ENCODE measurements at places on chromosomes 6 and 20.

DNA sequence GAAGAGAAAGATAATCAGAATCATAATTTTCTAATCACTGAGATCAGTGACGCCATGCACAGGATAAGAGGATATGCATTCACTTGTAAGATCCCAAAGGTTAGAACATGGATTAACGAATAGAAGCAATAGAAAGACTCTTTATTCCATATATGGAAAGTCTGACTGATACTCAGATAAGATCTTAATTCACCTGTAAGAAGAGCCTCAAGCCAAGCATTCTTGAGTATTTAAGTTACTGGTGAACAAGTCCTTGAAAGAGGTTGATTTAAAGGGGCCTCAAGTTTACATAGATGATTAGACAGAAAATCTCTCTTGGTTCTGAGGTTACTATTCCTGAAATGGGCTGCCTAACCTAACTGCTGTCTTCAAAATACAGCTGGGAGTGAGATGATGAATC is 53.8 kb upstream of the MTRF1L start:
- no peak for DNase-seq

DNA sequence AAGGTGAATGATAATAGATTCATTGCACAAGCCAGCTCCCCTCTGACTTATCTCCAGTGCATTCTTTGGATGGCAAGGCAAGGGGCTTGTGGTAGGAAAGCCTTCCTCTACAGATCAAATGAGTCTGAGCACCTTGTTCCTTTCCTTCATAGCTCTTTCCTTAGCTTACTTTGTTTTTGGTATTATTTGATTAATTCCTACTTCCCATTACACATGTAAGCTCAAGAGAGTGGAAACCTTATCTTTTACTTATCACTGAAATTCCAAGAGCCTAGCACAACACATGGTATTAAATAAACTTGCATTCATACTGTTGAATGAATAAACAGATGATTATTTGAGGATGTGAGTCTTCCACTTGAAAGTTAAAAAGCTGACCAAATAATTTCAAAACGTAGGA is 41.7 kb downstream of the FRK start:
- DNase-seq: no peak

GRCh38 chr6:87971605-87972262 is 75.9 kb upstream of the SPACA1 start:
- no peak for DNase-seq

DNA sequence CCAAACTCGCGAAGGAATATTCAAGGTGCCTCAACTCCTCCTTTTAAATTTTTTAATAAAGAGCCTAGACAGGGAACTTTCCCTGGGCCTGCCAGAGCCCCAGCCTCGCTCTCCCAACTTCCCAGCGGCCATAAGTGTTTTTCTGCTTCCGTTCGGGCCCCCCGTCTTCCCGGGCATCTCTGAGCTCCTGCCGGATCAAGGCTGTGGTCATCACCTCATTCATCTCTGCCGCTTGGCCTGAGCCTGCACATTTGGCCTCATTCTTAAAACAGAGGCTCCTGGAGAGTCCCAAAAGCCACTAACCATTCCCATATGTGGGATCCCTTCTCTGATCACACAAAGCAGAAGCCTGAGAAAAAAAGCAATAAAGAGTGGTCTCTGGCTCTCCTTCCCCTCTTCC is 969.1 kb upstream of the DEFB115 start:
- no peak for DNase-seq

GRCh38 chr20:48932375-48932941 is 10.9 kb downstream of the ARFGEF2 start:
- no peak for DNase-seq

GRCh38 chr20:45344168-45344860 is 3.9 kb downstream of the SDC4 start:
- DNase-seq: peak; percentile 69

GRCh38 chr6:56437171-56437900 is 190.0 kb upstream of the COL21A1 start:
- DNase-seq: no peak

- DNase-seq: peak; percentile 72
Measured at GRCh38 chr20:47150403-47151152, 205.9 kb downstream of the ZMYND8 start.

DNA sequence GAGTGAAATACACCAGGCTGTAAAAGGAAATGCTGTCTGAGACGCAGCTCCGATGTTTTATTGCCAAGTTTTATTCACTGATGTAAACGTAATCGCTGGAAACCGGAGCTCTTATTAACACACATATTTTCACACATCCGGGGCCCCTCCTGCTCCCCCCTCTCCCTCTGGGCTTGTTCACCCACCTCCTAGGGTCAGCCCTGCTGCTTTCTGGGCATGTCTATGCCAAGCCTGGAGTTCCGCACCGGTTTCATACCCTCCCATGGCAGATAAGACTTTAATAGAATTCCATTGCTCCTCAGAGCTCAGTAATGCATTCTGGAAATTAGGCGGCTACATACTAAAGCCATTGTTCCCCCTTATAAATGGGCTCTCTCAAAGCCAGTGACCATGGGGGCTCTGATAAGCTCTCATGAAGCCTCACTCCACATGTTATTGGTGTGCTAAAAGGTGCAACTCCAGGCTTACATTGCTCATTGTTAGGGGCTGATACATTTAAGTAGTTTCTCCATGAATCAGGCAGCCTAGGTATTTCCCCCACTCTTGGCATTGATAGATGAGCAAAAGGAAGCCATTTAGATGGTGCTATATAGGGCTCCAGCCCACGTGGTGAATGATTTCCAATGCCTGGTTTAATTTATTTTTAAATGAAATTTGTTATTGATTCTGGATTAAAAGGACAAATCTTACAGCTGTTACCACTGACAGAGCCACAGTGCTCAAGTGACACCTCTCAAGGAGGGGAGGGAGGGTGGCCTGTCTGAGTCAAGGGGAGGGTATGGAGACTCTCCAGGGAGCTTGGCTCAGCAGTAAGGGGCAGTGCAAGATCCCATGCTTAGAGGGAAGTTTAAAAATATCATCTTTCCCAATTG is 4.5 kb upstream of the VSTM2L start:
- no peak for DNase-seq

- DNase-seq: no peak
Measured at GRCh38 chr20:42688576-42688975, 501.1 kb downstream of the PTPRT start.

- peak; percentile 76 for DNase-seq
Measured at GRCh38 chr20:14055127-14055742, 59.9 kb downstream of the MACROD2 start.

- DNase-seq: no peak
Measured at GRCh38 chr6:76881414-76881813, 581.9 kb downstream of the HTR1B start.

- no peak for DNase-seq
Measured at GRCh38 chr6:83062225-83062624, 3.4 kb downstream of the UBE3D start.

DNA sequence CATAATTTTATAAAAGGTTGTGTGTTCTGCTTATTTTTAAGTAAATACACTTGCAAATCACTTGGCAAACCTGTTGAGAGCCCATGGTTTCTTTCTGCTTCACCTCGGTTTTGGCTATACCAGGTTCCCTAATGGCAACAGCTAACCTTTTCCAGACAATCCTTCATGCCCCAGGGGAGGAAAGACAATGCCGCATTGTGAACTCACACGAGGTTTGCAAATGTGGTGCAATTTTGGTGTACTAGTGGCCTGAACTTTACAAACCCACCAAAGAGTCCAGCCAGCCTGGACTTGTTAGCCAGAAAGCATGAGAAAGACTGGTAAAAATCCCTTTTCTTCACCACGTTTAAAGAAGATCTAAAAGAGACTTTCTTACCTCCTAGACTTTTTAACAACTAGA is 84.8 kb upstream of the SOX4 start:
- no peak for DNase-seq

DNA sequence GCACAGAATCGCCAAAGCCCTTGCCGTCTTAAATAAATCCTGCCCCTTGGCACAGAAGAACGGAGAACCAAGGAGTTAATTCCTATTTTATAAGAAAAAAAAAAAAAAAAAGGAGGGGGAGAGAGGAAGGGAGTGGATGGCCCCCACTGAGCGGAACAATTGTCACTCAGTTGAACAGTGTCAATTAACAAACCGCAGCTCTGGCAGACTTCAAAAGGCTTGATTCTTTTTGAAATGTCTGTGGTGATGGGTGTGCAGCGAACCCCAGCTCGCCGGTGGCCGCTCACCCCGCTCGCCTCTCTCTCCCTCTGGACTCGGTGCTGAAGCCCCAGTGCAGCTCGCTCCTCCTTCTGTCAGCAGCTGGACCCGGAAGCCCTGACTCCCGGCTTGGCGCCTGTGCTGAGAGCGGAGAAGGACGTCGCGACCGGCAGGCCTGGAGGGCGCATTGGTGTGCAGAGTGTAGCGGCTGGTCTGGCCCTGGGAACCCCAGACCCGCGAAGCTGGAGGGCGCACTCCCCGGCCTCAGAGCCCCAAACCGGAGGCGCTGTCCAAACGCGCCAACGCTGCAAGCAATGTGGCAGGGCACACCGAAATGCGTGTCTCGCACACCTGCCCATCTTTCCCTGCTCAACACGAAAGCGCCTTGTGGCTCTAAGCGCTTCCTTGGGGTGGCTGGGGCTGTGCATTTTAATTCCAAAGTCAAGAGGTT is 3.4 kb downstream of the LINC00237 start:
- no peak for DNase-seq

DNA sequence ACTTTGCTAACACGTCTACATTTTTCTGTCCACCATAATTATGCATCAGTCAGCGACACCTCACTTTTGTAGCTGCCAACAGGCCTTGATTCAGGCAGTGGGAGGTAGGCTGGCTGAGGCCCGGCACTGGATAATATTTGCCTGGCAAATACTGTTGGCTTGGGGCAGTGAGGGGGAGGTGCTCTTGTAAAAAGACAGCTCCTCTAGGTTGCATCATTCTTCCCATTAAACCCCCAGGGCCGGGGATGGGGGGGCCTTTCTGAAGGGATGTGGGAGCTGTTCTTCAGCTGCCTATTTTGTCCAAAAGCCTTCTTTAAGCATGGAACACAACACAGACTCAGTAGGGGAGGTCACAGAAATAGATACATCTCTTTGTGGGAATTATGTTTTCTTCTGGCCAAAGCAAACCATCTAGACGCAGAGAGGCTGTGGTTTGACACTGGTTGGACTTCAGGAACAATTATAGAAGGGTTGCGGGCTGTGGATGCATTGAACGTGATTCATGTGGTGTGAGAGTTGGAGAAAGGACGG is 338.3 kb upstream of the NT5E start:
- DNase-seq: no peak

- no peak for DNase-seq
Measured at GRCh38 chr6:52887910-52888524, 21.5 kb downstream of the GSTA3 start.

DNA sequence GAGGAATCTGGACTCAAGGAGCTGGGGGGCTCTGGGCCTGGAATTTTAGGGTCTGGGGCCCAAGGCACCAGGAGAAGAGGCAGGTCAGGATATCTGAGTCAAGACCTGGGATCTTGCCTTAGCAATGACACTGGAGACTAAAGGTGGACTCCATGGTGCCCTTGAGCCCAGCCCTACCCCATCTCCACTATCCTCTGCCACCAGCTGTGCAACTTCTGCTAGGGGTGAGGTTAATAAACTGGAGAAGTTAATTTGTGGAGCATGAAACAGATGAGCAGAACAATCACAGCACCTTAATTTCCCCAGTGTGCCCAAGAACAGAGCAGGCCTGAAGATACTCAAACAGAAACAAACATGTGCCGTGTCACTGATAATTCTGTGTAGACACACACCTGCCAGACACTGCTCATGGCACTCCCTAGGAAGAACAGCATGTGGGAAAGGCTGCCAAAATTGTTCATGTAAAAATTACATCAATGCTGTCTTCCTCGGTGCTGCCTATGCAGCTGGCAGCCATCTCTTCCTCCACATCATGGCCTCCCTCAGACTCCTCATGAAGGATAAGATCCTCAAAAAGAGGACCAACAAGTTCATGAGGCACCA is 3.2 kb downstream of the HLA-DPB1 start:
- no peak for DNase-seq

- no peak for DNase-seq
Measured at GRCh38 chr6:6518631-6519427, 69.7 kb upstream of the LY86 start.

- DNase-seq: peak; percentile 73
Measured at GRCh38 chr6:11209906-11210305, 22.6 kb downstream of the NEDD9 start.

- DNase-seq: no peak
Measured at GRCh38 chr20:58909585-58909984, 57.1 kb downstream of the GNAS start.

GRCh38 chr20:35871259-35871771 is 83.0 kb downstream of the SCAND1 start:
- no peak for DNase-seq

DNA sequence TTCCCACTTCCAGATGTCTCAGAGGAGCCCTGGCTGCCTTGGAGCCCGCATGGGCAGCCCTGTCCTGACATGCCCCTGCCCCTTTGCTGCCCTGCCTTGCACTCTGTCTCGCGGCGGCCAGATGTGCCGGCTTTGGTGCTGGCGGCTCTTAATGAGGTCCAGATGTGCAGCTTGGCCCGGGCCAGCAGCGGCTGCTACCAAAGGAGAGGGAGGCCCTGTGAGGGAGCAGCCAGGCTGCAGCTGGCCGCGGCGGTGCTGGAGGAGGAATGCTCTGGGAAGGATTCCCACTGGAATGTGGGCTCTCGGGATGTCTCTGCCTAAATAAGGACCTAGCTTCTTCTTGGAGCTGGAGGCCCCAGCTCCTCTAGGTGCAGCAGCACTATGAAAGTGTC is 72.4 kb downstream of the FGD2 start:
- no peak for DNase-seq

DNA sequence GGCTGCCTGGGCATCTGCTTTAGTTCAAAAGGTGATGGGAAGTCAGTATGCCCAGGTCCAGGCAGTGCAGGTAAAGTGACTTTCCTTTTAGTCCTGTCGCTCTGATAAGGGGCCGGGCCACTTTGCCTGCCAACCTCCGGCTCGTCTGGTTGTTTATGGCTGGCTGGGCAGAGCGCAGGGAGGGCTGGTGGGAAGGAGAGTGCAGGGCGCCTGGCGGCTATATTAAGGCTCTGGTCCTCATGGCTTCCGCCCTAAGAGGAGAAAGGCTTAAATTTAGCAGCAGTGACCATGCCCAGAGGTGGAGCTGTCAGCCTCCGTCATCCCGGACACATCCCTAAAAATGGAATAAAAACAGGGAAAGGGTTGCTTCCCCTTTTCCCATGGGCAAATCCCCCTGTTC is 14.6 kb downstream of the GATA5 start:
- DNase-seq: no peak

DNA sequence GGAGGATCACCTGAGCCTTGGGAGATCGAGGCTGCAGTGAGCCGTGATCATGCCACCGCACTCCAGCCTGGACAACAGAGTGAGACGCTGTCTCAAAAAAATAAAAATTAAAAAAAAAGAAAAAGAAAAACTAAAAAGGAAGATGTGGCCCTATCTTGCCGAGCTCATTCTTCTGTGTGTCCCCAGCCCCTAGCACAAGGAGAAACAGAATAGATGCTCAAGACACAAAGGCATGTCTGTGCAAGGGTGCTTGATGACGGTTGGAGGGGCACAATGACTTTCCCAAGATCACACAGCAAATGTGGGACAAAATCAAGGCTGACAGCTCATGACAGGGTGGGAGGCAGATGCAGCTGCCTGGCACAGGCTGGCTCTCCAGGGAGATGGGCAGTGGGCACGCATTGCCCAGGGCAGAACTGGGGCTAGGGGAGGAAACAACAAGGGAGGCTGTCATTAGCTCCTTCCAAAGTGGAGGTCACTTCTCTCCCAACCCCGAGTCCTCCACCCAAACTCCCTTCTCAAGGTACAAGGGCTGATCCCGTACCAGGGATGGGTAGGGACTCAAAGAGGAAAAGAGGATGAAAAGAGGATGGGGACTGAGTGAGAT is 775 bp upstream of the NRSN2 start:
- no peak for DNase-seq

All from A549 (cell line).